Activated CD4-positive, alpha-beta T cell treated with anti-CD3 and anti-CD28 coated beads for 36 hours (primary cell): ENCODE measurements at places on chromosomes 1 and 21.
A peak's percentile ranks its signal among the peaks of the same experiment; 100 is the strongest.

DNA sequence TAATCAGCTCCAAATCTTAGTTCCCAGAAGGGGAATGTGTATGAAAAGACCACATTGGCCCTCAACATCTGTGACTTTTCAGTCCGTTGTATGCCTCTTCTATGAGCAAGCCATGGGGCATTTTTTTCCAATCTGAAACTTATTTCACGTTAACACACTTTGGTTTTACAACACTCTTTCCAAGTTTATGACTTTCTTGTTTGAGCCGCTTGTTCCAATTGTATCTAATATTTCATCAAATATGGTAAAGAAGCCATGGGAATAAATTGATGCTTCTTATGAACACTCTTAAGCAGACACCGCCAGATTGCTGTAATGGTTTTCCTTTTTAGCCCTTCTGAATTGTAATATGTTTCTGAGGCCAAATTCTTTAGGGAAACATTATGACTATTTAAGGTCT is 359.9 kb downstream of the HLX start:
- no peak for DNase-seq

GRCh38 chr1:222529916-222530315 is 18.0 kb downstream of the HHIPL2 start:
- no peak for DNase-seq

- peak; percentile 42 for DNase-seq
Measured at GRCh38 chr1:40877698-40878097, 15.5 kb upstream of the CITED4 start.

GRCh38 chr1:201433609-201434008 is 12.1 kb upstream of the TNNI1 start:
- DNase-seq: no peak

DNA sequence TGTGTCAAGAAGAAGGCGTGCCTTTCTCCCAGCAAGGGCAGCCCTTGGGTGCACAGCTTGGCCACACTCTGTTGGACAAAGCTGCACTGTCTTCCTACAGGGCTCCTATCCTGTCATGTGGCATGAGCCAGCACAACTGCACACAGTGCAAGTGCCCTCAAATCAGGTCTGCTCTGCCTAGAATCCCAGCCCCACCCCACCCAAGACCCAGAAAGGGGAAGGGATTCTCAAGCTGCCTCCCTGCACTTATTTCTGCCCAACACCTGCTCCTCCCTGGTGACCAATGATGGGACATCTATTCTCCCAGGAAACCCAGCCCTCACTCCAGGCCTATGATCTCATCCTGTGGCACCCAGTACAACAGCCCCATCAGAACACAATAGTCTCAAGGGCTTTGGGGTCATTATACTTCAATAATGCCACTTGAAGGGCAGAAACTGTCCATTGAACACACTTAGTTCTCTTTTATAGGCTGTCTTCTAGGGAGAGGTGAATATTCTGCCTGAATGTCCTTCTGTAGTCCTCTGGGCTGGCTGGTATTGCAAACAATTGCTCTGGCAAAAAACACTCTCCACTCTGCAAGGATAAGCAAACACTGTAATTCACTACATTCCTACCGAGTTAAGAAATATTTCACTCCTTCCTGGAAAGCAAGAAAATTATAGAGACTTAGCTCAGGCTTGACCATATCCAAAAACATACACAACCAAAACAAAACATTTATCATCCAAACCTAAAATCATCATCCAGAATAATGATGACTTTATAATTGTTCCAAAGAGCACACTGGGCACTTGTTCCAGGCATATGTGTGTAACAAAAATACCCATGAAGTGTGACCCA is 43.1 kb upstream of the IGSF3 start:
- no peak for DNase-seq

GRCh38 chr1:183735069-183735860 is 69.7 kb upstream of the RGL1 start:
- no peak for DNase-seq

GRCh38 chr1:160211046-160211790 is 6.0 kb downstream of the PEA15 start:
- no peak for DNase-seq

- no peak for DNase-seq
Measured at GRCh38 chr1:115978292-115978941, 2.1 kb downstream of the SLC22A15 start.

- no peak for DNase-seq
Measured at GRCh38 chr1:15543589-15544568, 17.2 kb downstream of the DNAJC16 start.

- DNase-seq: no peak
Measured at GRCh38 chr1:238061967-238062613, 171.4 kb upstream of the ZP4 start.

DNA sequence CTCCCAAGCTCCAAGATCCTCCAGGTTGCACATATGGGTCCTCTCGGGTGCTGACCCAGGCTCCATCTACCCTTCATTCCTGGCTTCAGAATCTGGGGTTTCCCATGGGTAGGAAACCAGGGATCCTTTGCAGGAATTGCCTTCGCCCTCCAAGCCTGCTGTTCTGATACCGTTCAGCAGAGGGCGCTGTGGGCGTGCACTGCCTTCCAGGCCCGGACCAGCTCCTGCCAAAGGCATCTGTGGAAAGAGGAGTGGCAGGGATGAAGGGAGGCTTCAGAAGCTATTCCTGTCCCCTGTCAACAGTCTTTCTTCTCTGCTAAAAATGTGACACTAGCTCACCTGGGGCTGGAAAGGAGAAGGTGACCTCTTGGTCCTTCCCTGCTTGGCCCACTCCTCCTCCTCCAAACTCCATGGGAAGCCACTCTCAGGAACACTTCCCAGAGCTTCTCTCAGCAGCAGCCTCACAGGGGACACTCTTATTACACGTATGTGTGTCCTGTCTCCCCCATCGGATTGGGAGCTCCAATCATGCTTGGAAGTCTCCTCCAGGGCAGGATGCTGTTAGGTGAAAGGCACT is 71.2 kb downstream of the VWA5B1 start:
- peak; percentile 63 for DNase-seq

DNA sequence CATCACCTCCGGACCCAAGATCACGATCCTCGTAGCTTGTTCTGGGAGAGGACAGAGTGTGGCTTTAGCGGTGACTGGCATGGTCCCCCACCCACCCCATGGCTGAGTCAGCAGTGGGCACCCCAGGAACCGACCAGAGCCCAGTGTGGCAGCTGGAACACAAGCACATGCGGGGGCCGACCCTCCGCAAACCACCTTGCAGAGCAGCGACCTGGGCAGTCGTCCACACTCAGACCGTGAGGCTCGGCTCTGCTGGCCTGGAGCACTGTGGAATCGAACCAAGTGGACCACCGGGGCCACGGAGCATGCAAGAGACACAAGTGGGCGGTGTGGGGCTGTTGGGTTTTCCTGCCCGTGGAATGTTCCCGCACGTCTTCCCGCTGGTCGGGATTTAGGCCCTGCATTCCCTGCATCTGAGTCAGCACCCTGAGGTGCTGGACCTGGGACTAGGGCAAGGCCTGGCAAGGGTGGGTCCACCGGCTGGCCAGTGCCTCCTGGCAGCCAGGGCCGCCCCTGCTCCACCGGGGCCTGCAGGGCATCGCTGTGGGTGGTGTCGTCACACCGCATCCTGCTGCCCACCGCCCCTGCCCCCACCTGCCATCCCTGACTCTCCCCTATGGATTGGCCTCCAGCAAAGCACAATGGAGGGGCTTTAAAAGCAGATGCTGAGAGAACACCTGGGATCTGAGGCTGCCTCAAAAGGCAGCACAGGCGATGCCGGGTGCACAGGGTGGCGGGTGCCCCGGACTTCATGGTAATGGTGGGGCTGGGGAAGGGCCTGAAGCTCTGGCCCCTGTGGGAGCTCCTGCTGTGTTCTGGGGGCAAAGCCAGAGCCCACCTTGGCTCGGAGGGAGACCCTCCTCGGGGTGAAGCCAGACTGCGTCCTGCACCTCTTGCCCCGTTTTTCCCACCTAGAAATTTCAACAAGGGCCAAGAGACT is 18.5 kb downstream of the MORN1 start:
- no peak for DNase-seq

DNA sequence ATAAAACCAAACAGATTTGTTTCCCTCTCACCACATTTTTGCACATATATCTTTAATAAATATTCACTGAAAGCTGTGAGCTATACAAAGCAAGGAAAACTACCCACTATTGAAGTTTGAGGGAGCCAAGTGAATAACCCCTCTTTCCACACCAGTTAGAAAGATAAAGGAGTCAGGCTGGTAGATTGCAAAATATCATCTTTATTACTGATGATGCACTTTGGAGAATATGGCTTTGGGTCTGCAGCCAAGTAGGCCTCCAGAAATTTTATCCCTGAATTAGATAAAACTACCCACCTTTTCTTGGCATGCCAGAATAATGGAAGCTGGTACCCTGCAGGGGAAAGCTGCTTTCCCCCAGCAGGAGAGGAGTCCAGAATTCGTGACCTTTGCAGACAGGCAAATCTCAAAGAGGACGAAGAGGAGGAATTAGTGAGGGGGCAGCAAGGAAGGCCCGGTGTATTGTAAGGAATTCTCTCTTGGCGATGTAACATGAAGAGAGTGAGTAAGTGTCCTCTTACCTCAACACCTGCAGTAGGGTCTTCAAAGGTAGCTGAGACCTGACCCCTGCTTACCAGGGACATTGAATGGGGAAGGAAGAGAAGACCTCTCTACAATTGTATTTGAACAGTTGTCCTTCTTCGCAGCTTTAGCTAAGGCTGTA is 84.7 kb downstream of the LRRC8D start:
- no peak for DNase-seq
